T-helper 1 cell (primary cell): ENCODE measurements at places on chromosomes 6 and 20.
A peak's percentile ranks its signal among the peaks of the same experiment; 100 is the strongest.

GRCh38 chr6:13355999-13356785 is 27.9 kb upstream of the TBC1D7 start:
- no peak for DNase-seq

DNA sequence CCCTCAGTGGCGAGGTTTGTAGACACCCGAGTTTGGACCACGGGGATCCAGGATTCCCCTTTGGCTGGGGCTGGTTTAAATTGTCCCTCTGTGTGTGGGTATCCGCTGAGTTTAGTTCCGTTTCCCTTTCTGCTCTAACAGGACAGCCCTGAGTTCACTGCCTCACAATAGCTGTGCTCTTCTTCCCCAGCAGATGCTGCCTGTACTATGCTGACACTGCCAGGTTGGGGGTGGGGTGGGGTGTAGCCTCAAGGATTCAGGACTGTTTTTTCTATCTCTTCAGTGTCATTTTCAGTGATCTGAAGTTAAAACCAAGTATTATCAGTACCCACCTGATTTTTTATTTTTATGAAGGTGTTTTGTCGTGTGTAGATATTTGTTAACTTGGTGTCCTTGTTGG is 655.0 kb downstream of the COL12A1 start:
- no peak for DNase-seq

- no peak for DNase-seq
Measured at GRCh38 chr20:58141496-58141895, 87.0 kb downstream of the ANKRD60 start.

DNA sequence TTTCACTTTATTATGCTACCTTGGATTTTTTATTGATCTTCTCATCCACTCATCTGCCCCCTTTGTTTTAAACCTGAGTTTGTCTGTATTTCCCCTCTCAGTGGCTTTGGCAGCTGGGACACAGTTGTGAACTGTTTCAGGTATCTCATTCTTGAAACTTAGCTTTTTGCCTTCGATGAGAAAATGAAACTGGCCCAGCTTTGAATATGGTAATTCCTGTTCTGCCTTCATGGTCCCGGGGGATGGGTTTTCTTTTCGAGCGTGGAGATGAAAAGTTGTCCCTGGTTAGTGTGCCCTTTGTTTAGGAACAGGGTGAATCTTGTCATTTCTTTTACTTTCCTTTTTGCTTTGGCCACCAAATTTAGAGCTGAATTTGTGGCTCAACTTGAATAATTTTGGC is 25.6 kb downstream of the DHX35 start:
- DNase-seq = no peak

DNA sequence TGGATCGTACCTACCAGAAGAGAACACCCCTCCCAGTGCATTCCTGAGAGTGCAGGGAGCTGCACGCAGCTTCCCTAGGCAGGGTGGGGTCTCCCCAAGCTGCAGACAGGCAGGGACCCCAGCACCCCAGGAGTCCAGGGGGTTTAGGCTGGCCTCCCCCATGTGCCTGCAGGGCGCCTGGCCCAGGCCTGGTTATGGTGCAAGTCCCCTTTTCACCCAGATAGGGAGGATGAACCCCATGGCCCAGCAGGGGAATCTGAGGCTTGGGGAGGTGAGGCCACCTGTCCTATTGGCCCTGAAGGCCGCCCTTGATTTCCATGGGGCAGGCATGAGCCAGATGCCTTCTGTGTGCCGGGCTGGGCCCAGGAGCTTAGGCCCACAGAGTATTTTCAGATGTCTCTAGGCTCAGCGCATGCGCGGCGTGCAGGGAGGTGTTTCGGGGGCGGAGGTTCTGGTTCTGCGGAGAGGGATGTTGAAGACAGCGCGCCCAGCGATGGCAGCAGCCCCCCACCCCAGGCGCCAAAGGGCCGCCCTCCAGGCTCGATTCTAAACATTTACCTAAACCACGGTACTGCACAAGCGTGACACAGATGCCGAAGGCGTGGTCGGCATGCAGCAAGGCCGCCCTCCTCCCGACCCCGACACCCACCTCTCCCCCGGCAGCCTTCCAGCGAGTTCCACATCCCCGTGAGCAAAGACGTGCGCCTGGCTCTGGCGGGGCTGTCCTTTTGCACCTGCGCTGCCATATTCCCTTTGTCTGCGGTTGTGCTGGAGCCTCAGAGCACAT is 29.4 kb downstream of the COL20A1 start:
- DNase-seq = no peak

DNA sequence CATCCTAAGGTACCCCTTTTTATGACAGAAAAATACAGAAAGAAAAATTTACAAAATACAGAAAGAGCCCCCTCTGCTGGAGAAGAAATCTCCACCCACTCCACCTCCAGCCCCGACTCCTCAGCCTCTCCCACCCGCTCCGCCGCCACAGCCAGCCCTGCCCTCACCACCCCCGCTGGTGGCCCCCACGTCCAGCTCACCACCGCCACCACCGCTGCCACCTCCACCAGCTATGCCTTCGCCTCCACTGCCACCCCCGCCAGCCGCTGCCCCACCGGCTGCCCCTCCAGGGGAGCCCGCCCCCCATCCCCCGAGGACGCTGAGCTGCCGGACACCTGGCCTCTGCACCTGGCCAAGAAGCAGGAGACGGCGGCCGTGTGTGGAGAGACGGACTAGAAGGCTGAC is 17.7 kb downstream of the WFDC2 start:
- DNase-seq = no peak

GRCh38 chr6:88641178-88641903 is 322.1 kb downstream of the RNGTT start:
- DNase-seq = no peak

GRCh38 chr6:149084808-149085556 is 232.5 kb upstream of the TAB2 start:
- DNase-seq = no peak

- DNase-seq = no peak
Measured at GRCh38 chr6:130252527-130253237, 29.9 kb upstream of the SAMD3 start.

- no peak for DNase-seq
Measured at GRCh38 chr6:43665376-43665775, 20.5 kb downstream of the RSPH9 start.

GRCh38 chr20:19981031-19981451 is 36.1 kb upstream of the NAA20 start:
- DNase-seq = no peak

- no peak for DNase-seq
Measured at GRCh38 chr20:43937591-43937990, 22.9 kb downstream of the TOX2 start.

GRCh38 chr6:136501096-136501495 is 49.1 kb downstream of the MAP7 start:
- no peak for DNase-seq

DNA sequence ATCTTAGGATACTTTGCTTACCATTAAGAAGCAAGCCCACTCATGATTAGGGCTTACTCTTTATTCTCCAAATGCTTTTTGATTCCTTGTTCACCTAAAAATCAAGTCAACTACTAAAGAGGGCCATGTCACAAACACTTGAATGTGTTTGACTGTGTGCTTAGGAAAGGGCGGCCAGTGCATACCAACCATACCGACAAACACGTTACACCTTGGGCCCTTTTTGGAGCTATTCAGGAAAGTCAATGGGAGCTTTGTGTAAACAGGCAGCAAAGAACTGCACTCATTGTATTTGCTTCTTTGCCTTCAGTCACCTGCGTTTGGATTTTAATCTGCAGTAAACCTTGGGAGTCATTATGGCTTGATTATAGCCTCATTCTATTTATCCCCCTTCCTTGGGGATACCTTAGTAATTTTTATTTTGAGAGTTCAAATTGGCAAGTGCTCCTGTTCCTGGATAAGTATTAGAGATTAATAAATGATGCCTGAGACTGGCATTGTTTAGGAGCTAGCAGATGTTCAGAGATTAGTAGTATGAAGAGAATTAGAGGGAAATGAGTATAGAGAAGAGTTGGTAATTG is 102.6 kb upstream of the HDGFL1 start:
- DNase-seq = no peak

- peak; percentile 43 for DNase-seq
Measured at GRCh38 chr20:36644032-36644705, 1.8 kb downstream of the SLA2 start.
